Lung microvascular endothelial cell (primary cell): ENCODE measurements at places on chromosomes 12 and 14. TPM values are rescaled to one million over a fixed set of nuclear protein-coding genes. Genes with fewer than 3 reads are reported as not detected.

- DNase-seq = no peak
These were observed 5.4 kb downstream of the USP44 start for GRCh38 chr12:95545731-95546490.

DNA sequence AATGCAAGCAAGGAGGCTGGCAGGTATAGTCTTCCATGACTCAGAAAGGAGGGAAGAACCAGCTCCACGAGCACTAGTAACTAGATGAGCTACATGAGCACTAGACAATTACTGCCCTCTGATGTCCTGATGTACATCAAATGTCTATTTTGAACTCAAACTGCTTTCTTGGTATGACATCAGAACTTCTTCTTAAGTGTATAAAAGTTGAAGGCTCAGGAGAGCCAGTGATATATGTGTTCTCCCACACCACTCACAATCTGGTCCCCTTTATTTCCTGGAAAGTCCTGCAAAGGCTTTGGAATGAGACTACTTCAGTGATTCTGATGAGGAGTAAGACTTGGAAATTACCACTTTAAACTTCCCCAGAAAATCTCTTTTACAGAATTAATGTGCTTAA lies 18.5 kb upstream of the DHRS7 start:
- peak; percentile 19 for DNase-seq

DNA sequence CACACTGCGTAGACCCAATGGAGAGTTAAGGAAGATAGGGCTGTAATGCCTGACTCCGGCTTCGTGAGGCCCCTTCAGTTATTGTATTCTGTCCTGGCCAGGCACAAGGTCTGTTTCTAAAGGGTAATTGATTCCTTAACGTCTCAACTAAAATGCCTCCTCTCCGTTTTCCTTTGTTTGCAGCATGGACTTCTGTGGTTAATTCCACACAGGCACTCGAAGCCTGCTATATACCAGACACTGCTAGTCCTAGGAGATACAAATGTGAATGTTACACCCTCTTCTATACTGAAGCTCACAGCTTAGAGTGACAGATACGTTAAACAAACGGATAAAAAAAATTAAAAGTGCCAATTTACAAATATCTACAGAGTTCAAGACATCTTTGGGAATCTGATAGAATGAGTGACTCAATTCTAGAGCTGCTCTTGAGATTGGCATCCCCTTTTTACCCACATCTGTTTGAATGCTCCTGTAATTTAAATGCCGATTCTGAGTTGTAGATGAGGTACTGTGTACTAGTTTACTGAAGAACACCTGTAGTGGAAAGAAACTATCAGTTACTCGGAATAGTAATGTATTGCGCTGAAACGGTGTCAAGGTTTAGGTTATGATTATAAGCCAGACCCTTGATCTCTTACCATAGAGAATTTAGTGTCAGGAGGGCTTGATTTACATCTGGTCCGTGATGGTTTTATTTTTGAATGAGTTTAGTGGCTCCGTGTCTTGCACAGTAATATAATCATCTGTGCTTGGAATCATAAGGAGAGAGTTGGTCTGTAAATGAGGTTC lies 784 bp downstream of the PSMA6 start:
- no peak for DNase-seq

- peak; percentile 36 for DNase-seq
These were observed 34.8 kb downstream of the NFKBIA start for GRCh38 chr14:35369701-35370191.

DNA sequence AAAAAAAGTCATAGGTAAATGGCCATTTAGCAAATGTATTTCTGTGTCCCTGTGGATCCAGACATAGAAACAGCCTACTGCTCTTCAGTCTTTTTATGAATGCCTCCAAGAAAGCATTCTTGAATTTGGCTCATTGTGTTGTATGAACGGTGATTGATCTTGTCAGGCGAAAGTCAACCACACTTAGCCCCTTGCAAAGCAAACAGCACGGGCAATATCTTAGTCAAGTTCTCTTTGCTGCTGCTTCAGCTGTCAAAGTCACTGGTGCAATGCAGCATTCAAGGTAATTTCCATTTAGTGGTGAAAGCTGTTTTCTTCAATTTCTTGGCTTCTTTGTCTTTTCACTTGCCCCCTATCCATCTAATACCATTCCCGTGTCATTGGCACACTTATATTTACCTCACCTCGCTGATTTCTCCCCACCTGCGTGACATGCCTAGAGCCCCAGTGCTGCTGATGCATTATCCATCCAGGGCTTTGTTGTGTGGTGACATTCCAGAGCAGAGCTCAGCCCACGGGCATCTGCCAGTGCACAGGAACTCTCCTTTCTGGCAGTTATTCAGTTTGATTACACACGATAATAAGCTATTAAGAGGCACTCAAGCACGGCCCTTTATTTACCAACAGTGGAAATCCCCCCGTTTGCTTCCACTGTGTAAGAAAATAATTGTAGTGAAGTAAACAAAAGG lies 362.3 kb upstream of the NOVA1 start:
- DNase-seq = no peak

DNA sequence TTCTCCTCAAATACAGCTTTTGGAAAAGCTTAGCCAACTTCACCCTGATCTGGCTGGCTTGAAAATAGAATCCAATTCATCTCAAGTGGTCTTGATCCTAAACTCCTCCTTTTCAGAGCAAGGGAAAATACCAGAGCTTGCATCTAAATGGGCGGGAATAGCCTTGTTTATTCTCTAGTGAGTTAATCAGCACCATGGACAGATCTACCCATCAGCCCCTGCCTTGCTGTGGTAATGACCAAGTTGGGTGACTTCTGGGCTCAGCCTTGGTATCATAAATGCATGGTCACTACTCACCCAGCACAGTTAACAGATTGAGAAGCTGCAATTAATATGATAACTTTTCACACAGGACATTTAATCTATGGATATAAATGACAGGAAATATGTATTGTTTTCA lies 196.6 kb downstream of the GLT1D1 start:
- DNase-seq = no peak

DNA sequence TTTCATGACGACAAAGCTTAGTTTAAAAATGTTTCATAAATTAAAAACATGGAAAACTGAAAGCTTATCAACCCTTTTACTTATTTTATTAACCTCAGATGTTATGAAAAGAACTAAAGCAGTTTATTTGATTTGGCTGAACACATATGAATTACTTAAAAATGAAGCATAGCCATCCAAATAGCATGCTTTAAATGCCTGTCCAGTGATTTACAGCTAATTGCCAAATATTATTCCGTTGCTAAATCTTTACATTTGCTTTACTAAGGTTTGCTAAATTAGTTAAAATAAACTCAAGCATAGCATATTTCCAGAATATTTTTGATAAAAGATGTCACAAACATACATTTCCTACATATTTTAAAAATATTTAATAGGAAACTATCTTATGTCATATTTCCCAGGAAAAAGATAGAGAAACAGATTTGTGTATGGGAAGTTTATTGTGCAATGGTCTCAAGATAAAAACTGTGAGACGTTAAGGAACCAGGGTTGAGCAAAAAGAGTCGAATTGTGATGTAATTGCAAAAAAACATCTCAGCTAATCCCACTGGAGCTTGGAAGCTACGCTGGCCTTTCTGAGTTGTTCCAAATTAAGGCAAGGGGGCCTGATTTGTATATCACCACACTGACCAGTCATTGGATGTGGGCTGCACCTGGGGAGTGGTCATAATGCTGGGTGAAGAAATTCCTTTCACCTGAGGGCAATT lies 25.8 kb downstream of the GPR135 start:
- DNase-seq = no peak

DNA sequence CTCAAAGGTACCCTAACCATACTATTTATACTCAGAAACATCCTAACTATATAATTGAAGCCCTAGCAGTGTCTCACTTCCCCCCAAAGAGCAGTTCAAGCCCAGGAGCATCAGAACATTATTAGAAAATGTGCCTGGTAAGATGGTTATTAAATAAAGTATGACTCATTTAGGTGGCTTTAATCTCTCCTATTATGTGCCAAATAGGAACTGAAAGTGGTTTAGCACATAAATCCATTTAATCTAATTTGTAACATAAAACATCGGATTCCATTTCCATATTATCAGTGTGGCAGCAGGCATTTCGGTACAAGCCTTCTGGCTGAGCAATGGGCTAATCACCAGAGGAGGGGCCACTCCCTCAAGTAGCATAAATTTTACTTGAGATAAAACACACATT lies 395.2 kb upstream of the TMTC1 start:
- no peak for DNase-seq

- peak; percentile 57 for DNase-seq
These were observed 21.3 kb downstream of the GCH1 start for GRCh38 chr14:54881235-54881760.

DNA sequence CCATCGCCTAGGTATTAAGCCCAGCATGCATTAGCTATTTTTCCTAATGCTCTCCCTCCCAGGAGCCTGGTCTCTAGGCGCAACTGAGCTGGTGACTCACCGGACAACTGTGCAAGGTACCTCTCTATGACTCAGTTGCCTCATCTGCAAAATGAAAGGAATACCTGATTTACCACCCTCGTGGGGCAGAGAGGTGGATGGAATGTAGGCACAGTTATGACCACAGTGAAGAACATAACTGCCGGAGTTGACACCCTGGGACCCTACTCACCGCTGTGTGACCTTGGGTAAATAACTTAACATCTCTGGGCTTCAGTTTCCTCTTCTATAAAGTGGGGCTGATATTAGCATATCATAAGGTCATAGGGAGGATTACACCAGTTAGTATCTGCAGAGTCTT lies 22.6 kb downstream of the BCL11B start:
- no peak for DNase-seq

DNA sequence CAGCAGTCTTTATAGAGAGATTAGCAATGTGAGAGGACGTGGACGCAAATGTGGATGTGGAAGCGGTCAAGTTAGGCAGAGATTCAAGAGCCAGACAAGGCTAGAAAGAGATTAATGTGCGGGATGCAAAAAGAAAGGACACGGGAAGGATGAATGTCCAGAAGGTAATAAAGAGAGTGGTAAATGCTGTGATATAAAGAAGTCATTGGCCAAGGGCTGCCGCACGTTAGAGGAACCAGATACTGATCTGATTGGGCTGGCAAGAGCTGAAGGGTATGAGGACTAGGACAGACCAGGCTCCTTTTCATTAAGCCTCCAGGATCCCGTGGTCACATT lies 59.5 kb downstream of the DHRS2 start:
- DNase-seq = no peak

DNA sequence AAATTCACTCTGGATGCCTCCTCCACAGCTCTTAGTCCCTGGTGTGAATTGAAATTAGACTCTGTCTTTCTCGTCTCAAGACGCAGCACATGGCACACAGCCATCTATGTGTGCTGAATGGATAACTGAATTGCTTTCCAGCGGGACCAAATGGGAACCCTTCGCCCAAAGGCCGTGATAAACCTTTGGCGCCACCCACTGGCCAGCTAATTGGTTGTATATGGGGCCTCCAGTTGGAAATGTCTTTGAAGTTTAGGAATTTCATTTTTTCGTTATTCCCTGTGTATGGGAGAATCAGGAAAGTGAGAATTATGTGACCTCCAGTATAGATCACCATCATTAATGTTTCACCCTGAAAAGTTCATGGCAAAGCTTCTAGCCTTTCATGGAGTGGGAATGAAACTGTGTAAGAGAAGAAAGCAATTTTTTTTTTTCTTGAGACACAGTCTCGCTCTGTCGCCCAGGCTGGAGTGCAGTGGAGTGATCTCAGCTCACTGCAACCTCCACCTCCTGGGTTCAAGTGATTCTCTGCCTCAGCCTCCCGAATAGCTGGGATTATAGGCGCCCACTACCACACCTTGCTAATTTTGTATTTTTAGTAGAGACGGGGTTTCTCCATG lies 9.8 kb upstream of the HSP90AA1 start:
- peak; percentile 79 for DNase-seq

GRCh38 chr14:70354204-70354603 lies 5.3 kb downstream of the COX16 start:
- DNase-seq = no peak

DNA sequence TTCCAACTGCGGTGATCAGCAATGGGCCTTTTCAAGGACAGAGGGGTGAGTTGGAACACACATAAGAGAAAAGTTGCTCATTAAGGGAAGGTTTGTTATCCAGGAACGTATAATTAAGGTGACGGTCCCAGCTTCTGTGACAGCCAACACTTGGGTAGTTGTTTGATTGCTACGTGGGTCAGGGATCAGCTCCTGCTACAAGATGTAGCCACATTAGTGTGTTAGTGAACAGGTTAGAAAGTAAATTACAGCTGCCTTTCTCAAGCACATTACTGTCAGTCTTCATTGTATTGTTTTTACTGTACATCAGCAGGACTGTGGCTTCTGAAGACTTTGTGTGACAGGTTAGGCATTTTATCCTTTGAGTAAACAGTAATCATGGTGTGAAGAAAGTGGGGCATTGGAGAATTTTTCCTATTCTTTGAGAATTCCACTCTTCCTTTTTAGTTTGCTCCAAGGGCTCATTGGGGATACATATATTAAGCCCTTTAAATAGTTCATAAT lies 230.5 kb downstream of the EGLN3 start:
- DNase-seq = no peak

DNA sequence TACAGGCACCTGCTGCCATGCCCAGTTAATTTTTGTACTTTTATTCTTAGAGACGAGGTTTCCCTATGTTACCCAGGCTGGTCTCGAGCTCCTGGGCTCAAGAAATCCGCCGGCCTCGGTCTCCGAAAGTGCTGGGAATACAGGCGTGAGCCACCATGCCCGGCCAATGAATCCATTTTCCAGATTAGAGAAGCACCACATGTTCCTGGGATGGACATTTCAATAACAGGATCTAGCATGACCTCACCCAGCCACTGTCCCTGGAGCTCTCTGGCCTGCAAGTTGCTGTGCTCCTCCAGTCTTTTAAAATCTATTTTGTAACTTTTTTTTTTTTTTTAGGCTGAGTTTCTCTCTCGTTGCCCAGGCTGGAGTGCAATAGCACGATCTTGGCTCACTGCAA lies 2.2 kb downstream of the GPR132 start:
- DNase-seq = no peak

DNA sequence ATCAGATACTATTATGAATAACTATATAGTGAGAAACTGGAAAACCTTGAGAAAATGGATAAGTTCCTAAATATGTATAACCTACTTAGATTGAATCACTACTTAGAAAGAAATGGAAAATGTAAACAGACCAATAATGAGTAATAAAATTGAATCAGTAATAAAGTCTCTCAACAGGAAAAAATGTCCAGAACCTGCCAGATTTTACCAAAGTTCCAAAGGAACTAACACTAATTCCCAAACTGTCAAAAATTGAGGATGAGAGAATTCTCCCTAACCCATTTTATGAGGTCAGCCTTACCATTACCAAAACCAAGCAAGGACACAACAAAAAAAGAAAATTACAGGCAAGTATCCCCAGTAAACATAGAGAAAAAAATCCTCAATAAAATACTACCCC lies 272.0 kb downstream of the RPAP3 start:
- no peak for DNase-seq

DNA sequence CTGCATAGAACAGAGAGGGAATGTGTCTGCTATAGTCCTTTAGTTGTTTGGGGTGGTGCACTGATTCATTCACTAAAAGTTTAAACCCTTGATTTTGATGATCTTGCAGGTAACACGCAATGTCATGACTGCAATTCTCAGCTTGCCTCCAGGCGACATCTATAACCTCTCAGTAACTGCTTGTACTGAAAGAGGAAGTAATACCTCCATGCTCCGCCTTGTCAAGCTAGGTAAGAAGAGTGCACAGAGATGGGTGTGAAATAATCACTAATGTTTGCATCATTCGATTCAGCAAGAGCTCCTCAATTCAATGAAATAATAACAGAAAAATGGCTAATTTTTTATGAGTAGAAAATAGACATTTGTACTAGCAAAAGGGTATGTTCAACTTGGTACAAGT lies 203.7 kb downstream of the PTPRO start:
- no peak for DNase-seq

The ANG gene
- total RNA-seq = 5.2 and 7.2 TPM in 2 replicates

The PDE3A gene
- 1.3 and 2.0 TPM in 2 replicates for total RNA-seq

The LGR5 gene
- total RNA-seq = not detected in 2 replicates

The ALKBH2 gene
- total RNA-seq = 5.4 and 5.9 TPM in 2 replicates

The MGAT4C gene
- total RNA-seq = under 0.01 TPM in 2 replicates
